ENCODE measurements at places on chromosomes 4 and X. TPM values are rescaled to one million over a fixed set of nuclear protein-coding genes. Genes with fewer than 3 reads are reported as not detected.

DNA sequence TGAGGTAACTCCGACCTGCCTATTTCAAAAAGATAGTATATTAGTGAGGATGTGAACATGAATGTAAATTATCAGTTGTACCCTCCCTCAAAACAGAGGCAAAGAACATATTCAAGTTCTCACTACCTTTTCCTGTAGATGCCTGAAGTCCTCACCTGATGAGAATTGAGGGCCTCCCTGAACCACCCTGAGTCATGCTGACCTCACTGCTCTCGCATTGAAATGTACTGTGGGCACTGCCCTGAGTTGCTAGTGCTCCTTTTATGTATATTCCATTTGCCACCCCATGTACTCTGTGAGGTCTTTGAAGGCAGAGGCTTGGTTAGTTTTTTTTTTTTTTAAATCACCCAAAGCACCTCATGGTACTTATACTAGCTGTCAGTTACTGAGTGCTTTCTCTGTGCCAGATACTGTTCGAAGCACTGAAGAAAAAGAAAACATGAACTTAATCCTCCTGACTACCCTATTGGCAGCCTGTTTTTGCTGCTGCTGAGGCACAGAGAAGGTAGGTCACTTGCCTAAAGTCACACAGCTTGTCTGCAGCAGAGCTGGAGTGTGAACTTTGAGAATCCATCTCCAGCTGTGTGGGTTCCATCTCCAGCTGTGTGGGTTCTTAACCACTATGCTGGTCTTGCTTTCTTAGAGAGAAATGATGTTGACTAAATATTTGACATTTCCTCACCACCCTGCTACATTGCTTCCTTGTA, 253.1 kb upstream of the GPC4 start:
- DNase-seq: no peak

CLNK gene
- total RNA-seq: not detected

- no peak for DNase-seq
Measured at GRCh38 chr4:60726779-60727178, 473.3 kb upstream of the ADGRL3 start.

DNA sequence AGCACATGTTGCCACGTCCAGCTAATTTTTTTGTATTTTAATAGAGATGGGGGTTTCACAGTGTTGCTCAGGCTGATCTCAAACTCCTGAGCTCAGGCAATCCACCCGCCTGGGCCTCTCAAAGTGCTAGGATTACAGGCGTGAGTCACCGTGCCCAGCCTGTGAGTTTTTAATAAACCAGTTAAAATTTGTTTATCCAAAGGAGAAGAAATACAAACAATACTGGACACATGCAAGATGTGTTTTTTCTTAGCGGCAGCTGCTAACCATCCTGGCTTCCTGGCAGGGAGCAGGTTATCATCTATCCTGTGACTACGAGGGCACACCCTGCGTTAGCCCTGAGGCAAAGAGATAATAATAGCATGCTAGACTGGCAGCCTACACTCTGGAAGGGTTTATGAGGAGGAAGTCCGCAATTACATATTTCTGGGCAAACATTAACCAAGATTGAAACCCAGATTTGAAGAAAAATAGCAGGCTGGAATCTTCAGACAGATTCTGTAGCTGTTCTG, 191.4 kb downstream of the SPRY1 start:
- DNase-seq: no peak

RAI2 gene
- total RNA-seq: 35.0 TPM

DNA sequence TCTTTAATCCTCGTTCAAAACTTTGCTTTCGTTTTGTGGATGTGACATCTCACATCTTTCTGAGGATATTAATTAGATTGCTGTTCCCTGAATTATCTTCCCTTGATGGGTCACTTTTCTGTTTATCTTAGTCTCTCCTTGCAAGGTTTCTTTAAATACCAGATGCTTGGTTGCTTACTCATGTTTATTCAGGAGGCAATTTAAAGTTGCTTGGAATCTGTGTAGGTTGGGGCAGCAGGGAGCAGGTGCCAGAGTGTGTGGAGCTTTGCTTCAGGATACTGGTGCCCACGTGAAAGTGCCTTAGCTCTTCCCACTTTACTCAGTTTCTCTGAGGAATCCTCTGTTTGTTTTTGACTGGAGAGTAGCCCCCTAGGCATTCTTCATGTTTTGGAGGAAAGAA, 24.0 kb downstream of the ANAPC4 start:
- no peak for DNase-seq

GRCh38 chrX:138939038-138939437, 227.5 kb upstream of the FGF13 start:
- no peak for DNase-seq

- DNase-seq: no peak
Measured at GRCh38 chr4:14302021-14302420, 674.5 kb upstream of the BOD1L1 start.

PDLIM3 gene
- total RNA-seq: 40.9 TPM

SYTL5 gene
- total RNA-seq: not detected

HAND2 gene
- total RNA-seq: 44.1 TPM
